ENCODE measurements at places on chromosomes 16 and 17.

DNA sequence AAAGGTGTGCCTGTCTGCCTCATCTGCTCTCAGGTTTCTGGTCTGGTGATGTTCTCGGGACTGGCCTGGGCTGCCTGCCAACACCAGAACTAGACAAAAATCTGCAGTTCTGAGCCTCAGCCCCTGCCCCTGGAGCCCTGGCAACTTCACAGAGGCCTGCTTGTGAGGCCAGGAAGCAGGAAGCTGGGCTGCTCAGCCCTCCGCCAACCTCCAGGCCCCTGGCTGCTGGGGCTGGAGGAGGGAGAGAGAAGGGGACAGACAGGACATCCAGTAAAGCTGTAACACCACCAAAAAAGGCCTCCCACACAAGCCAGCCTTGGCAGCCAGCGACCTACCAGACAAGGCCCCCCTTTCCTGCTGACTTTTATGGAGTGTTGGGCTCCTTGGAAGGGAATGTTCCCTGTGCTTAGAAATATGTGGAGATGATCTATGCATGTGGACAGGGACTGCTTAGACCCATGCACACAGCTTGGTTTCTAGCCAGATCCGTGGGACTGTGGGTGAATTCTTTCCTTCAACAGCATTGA, 157.6 kb downstream of the XYLT1 start:
- DNase-seq, result peak; percentile 46

DNA sequence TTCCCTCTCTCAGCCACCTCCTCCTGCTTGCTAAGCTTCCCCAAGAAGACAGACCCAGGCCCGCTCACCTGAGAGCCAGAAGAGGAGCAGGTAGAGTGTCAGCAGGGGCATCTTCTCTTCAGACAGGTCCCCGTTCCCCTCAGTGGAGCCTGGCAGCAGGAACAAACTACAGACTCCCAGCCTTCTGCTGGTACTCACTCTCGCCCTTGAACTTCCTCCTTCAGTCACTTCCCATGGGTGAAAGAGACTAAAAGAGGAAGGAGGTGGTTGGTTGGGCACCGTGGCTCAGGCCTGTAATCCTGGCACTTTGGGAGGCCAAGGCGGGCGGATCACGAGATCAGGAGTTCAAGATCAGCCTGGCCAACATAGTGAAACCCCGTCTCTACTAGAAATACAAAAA, at the start of gene CD300LF:
TSS of gene CD300LF (minus strand) at position 168 of the 400 bp plus-strand sequence. CDS start at position 111, 57 bp downstream.
- no peak for DNase-seq

DNA sequence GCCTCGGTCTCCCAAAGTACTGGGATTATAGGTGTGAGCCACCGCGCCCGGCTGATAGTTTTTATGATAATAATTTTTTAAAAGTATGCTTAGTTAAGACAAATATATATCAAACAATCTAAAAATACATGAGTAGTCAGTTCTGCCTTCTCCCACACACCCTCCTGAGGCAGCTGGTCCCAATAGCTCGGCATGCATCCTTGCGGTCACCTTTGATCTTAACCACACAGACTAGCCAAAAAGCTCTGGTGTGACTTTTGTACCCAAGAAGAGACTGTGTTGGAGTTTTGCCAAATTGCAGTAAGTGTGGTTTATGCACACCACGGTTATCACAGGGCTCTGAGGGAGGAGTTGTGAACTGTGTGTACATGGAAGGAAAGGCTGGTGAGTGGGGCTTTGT, 25.6 kb downstream of the ATP6V0A1 start:
- DNase-seq, result no peak

GRCh38 chr17:71600137-71600789, 520.6 kb upstream of the SOX9 start:
- no peak for DNase-seq

DNA sequence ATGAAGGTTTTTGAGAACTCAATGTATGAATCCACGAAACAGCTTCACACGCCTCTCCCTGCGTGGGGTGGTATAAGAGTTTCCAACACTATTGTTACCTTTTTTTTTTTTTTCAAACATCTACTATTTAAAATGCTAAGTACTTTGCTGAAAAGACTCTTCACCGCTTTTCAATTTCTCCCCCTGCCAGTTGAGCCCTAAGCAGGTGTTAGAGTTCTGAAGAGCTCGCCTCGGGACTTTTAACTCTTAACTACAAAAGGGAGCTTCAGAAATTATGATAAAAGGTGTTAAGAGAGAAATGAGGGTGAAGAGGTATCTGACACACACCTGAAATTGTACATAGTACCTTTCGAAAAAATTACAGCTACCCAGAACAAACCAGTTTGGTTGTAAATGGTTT, 20.9 kb upstream of the PSMD7 start:
- DNase-seq, result no peak

GRCh38 chr17:13741744-13742143, 140.0 kb upstream of the HS3ST3A1 start:
- DNase-seq, result no peak

GRCh38 chr17:13962716-13963240, 106.5 kb upstream of the COX10 start:
- DNase-seq, result no peak

- no peak for DNase-seq
These were observed 58.5 kb downstream of the TBC1D16 start for GRCh38 chr17:79977161-79977631.

DNA sequence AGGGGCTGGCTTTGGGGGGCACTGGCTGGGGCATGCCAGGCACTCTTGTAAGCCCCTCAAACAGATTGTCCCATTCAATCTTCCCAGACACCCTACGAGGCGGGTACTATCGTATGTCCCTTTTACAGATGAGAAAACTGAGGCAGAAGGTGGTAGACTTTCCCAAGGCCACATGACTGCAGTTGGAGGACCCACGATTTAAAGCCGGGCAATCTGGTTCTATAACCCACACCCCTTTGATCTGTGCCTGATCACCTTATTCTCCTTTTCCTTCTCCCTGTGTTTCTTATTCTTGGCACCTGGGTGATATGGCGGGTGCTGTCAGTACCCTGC, 146.3 kb upstream of the IRX3 start:
- no peak for DNase-seq

DNA sequence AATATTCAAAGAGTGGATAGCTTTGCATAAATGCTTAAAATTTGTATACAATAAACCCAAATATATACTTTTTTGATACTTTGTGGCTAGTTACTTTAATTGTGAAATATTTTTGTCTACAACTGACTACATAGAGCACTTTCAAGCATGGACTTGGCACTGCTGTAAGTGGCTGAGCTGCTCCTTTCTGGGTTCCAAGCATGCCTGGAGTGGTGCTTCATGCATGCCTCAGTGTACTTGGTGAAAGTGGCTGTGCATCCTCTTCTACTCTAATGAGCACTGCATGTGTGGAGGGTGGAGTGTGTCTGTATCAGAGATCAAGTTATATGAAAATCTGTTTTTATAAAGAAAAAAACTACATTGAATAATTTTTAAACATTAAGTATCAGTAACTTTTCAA, 94.1 kb downstream of the OMG start:
- peak; percentile 52 for DNase-seq

DNA sequence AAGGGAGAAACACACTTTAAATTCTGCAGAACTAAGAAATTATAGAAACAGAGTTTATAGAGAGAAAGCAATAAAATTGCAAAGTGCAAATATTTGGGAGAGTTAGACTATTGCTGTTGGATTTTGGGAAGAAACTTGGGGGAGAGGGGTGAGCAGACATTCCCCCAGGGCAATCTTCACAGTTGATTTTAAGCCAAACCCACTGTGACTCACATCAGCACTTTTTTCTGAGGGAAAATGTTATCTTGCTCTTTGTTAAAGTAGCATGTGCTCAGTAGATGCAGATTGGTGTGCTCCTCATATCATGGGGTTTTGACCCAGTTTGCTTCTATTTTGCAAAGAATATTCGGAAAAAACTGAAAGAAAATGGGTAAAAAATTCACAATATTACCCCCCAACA, 367.6 kb downstream of the CDH11 start:
- no peak for DNase-seq

GRCh38 chr17:59001158-59001814, 105.4 kb downstream of the TRIM37 start:
- no peak for DNase-seq

DNA sequence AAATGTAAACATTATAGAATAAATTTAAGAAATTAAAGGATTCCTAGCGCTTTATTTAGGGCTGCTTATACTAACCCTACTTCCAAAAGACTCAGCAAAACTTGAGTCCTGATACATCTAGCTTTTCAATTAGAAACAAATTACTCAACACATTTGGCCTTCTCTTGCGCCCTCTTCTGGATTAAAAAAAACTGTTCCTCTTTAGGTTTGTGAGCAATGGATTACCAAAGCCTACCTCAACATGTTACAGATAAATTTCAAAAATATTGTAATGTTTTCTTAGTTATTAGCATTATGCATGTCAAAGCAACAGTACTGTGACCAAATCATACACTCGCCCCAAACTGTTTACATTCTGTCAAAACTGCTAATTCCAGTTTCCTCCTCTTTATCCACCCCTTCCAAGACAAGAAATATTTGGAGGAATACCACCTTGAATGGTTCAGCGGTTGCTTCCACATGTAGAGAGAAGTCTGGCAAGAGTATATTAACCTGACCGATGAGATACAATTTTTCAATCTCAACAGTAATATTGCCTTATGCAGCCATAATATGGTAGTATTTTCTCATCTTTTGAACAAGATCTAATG, 2.7 kb downstream of the NUFIP2 start:
- peak; percentile 17 for DNase-seq

DNA sequence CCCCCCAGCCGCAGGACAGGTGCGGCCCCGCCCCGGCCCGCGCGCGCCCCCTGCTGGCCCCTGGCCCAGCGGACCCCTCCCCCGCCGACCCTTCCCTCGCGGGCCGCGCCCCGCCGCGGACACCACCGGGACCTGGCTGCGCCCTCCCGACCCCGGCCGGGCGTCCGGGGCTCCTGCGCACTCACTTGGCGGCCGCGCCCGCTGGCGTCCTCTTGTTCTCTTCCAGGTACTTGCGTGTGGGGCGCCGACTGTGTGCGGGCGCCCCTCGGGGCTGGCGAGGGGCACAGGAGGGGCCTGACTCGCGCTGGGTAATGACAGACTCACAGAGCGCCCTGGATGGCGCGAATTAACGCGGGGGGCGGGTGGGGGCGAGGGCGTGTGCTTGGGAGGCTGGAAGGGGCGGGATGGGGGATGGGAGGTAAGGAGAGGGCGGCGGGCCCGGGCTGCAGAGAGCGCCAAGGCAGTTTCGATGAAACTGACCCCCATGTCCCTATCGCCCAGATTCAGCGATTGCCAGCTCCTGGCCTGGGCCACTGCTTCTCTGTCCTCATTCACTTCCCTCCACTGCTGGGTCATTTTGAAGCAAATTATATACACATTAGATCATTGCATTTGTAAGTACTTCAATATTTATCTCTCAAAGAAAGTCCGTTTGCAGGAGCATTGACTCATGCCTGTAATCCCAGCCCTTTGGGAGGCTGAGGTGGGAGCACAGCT, 445 bp upstream of the DBNDD1 start:
- DNase-seq, result no peak

GRCh38 chr17:66650544-66650877, 184.4 kb upstream of the CACNG5 start:
- DNase-seq, result no peak

DNA sequence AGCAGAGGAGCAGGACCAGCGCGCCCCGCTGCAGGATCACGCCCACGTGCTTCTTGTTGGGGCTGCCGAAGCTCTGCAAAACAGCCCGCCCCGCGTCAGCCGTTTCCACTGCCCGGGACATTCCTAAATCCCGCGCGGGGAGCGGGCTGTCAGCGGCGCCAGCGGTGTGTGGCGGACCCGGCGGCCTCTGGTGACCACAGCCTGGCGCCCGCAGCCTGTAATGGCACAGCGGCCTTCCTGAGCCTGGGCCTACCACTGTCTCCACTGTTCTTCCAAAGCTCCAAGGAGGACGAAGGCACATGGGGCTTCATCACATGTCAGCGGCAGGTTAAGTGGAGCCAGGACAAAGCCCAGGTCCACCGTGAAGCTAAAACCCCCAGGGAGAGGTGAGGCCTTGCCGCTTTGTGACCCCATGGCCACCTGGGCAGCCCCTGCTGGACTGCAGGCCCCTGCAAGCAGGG, 2.5 kb downstream of the SLC47A2 start:
- DNase-seq, result no peak

- peak; percentile 73 for DNase-seq
These were observed 98.4 kb upstream of the GSE1 start for GRCh38 chr16:85514598-85515318.

- DNase-seq, result no peak
These were observed 89.3 kb downstream of the SMG6 start for GRCh38 chr17:2214047-2214928.

GRCh38 chr16:1815461-1815860, 11.2 kb downstream of the HAGH start:
- DNase-seq, result no peak

DNA sequence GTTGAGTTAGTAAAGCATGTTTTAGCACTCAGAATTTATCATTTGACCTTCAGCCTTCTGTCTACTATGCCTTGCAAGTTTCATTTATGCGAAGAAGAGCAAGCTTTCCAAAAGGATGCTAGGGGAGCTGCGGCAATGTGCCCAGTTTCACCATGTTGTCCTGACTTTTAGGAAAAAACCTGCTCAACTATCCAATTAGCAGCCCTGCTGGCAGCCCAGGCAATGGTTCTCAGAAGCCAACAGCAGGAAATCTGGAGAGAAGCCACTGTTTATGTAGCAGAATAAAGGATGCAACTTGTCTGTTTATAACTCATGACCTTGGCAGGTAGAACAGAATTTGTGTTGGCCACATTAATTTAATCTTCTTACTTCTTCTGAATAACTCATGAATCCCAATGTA, 230.8 kb downstream of the ABCC12 start:
- DNase-seq, result no peak

GRCh38 chr16:79845033-79845733, 244.6 kb upstream of the MAF start:
- DNase-seq, result no peak

GRCh38 chr16:80142281-80142680, 398.5 kb upstream of the DYNLRB2 start:
- no peak for DNase-seq

DNA sequence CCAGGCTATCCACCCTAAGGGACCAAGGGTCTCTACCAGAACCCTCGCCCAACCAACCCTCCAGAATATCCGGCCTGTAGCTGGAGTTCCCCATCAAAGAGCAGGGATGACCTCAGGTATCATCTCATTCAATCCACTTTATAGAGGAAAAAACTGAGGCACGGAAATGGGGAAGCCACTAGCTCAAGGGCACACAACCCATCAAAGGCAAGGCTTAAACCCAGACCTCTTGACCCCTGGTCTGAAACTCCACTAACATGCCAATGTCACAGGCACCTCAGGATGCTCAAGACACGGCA, 1.6 kb downstream of the TBC1D10B start:
- DNase-seq, result no peak

- no peak for DNase-seq
These were observed 3.9 kb downstream of the TELO2 start for GRCh38 chr16:1497014-1497598.

DNA sequence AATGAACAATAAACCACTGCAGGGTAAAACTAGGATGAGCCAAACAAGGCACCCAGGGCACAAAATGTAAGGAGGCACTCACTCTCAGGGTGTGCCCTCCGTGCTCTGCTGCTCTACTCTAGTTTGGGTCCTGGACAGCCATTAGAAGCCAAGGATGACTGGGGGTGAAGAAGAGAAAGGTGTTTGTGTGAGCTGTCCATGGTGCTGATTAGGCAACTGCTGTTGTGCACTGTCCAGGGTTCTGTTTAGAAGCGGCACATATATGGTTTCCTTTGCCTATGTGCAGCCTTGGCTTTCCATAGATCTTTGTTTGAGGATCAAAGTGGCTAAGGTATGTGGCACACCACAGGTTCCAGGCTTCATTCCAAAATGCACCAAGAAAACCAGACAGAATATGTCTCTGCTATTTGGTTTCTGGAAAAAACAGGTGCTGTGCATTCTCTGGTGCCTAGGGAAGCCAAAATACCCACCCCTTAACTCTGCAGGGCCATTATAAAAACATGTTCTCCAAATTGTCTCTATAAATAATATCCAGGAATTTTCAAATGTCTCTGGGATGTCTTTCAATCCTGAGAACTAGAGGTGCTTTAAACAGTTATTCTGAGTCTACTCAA, 123.5 kb downstream of the CBLN1 start:
- no peak for DNase-seq

Measured in AG04449 (cell line).